CD4-positive, alpha-beta memory T cell (primary cell): ENCODE measurements at places on chromosomes 12 and 14.

DNA sequence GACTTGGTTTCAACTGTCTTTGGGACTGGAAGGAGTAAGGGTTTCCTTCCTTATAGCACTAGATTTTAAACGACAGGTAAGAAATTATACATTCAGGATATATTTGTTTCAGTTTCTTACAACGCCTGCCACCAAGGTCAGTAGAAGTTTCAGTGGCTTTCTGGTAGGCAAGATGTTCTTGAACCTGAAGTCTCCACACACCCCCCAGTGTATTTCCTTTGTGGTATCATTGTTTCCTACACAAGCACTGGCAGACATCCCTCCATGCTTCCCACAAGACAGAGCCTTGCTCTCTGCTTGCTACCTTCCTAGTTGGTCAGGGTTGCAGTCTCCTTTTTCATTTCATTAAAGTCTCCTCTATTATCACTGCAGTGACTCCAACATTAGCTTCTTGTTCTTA, 283.1 kb downstream of the FLRT2 start:
- no peak for DNase-seq

DNA sequence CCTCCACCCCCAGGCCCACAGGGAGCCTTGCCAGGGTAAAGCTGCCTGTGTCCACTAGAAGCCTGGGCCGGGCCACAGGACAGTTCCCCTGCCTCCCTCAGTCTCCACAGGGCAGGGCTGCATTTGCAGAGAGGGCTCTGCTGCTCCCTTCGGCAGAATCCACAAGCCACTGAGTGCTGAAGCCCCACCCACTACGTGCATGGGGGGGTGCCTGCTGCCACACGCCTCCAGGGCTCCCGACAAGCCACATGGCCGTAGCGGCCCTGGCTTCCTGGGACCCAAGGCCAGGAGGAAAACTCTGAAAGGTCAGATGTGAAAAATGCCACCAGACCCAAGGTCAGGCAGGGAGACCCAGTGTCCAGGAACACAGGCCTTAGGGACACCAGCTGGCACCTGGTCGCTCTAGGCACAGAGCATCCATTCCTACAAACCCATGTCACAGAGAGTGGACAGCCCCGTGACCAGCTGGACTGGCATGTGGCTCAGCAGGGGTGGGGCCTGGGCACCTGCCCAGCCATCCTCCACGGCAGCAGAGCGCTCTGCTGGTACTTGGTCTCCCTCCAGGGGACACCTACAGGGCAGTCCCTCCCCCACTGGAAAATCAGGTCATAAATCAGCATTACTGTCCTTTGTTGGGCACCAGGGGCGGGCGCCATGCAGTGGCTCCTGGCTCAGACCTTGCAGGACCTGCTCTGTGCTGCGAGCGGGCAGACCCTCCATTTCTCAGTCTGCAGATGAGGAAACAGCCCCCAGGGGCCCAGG, 42.9 kb downstream of the CCDC85C start:
- DNase-seq = no peak

- DNase-seq = no peak
These were observed 3.7 kb downstream of the PIANP start for GRCh38 chr12:6696690-6697583.

DNA sequence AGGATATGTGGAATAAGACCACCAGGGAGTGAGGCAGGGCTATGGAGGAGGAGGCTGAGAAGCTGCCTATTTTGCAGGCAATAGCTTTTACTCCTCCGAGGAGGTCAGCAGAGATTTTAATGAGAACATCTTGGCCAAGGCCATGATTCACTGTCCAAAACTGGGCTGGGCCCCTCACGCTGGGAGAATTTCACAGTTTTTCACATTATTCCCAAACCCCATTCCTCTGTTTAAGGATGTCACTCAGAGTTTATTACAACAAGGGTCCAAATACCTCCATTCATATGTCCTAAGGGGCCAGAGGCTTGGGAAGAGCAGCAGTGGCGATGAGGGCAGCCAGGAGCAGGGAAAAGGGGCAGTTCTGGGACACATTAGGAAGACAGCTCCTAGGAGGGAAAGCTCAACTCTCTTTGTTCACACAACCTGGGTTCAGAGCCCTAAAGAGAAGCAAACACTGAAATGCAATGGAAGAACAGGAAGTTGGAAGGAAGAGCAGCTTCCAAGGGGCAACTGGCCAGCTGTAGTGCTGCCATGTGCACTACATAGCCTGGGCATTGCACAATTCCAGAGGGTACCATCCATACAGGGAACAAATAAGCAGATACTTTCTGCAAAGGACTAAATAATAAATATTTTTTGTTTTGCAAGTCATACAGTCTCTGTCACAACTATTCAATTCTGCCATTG, 283.2 kb downstream of the NUAK1 start:
- DNase-seq = no peak

- no peak for DNase-seq
These were observed 324.4 kb upstream of the RTL1 start for GRCh38 chr14:101227611-101228594.

DNA sequence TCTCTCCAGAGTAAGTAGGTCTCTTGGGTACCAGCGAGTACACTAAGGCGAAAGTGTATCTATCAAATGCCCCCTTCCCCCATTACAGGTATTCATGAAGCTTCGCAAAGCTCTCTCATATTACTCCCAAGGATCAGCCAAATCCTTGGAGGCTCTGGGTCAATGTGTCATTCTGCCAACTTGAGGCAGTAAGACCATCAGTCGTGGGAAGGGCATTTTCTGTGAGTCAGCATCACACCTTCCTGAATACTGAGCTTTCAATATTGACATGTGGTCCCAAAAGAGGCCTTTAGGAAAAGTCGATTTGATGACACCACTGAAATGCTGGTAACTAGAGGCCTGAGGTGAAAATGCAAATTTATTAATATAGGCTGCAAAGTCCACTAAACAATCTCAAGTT, 323.9 kb downstream of the LRIG3 start:
- DNase-seq = no peak

- DNase-seq = peak; percentile 15
These were observed 618 bp upstream of the PGAM5 start for GRCh38 chr12:132710043-132710404.

DNA sequence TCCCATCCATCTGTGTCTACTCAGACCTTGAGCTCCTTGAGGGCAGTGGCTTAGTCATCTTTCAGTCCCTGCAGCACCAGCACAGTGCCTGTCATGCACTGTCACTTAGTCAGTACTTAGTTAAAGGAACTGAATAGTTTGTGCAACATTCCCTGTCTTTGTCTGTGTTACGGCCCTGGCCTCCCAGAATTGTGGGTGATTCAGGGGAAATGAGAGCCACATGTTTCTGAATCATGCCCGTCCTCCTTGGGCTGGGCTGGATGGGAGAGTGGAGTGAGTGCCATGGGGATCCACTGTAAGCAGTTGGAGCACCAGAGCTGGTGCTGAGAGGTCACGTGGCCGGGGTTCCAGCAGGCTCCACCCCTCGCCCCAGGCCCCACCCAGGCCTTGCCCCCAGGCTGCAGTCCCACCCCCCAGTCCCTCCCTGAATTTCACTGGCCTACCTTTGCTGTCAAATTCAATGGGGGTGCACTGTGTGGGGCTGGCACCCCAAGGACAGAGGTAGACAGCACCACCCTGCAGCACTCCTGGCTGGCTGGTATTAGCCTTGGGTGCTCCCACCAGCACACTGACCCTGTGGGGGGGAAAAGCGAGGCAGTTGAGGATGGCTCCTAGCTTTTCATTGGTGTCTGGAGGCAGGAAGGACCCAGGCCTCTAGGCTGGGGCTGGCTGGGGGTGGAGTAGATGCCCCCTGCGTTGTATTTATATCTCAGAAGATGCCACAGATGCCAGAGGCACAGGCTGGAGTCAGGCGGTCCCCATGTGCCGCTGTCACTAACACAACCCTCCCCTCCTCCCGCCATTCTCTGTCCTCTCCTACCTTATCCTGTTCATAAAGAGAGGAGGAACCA, 7.5 kb downstream of the ITGA5 start:
- peak; percentile 43 for DNase-seq

GRCh38 chr12:51911307-51911706, 4.0 kb downstream of the ACVRL1 start:
- DNase-seq = no peak

GRCh38 chr12:63124778-63125177, 26.2 kb downstream of the AVPR1A start:
- no peak for DNase-seq

DNA sequence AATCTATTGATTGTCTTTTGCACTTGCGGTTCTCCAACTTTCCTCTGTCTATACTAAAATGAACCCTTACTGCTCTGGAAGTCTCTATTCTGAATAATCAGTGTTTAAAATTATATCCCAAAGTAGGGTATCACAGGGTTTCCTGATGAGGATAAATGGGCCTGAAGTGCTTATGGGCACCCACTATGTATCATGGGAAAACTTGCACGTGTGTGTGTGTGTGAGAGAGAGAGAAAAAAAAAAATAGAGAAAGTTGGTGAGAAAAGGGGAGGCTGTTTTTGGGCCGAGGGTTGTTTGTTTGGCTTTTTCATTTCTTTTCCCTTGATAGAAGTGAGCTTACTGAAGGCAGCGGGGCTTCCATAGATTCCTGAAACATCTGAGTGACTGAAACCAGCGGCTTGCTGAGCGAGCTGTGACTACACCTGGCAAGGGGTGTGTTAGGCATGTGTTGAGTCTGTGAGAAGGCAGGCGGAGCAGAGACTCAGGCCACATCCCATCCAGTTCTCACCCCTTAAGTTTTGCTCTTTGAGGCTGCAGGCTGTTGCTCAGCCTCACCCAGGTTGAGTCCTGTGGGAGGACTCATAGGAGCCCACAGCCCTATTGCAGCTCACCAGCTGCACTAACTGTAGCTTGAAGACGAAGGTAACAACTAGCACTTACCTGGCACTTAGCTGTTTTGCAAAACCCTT, 17.2 kb downstream of the PPFIBP1 start:
- DNase-seq = no peak

DNA sequence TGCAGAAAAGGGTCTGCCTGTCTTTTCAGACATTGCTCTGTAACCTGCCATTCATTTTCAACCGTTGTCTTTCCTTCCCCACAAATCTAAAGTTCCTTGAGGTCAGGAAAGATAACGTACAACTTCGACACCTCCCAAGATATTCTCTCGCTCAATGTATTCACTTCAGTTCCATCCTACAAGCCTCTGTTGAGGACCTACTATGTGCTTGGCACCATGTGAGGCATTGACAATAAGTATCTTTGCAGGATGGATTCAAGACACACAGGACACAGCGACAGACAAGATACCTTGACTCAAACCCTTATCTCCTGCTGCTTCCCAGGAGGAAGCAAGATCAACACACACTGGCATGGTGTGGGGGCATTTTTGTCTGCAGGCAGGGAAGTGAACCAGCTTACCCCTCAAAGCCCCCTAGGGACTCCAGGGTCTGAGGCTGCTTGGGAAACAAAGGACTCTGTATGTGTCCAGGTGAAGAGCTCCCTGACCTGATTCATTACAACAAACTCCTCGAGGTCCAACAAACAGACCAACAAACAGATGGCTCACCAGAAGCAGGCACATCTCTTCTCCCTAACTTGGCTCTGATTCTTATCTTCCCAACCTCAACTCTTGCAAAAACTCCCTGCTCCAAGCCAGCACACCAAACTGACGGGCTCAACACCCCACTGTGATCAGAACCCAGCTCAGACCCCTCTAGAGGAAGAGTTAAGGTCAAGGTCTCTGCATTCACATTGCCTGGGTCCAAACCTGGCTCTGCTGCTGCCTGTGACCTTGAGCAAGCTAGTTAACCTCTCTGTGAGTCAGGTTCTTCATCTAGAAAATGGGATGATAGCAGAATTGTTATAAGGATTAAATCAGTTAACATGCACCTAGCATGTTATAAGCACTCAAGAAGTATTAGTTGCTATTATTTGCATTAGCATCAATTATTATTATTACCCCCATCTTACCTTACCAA, 6.3 kb downstream of the NUAK1 start:
- no peak for DNase-seq
